ENCODE measurements at places on chromosomes 2 and 18. TPM values are rescaled to one million over a fixed set of nuclear protein-coding genes. Genes with fewer than 3 reads are reported as not detected.

DNA sequence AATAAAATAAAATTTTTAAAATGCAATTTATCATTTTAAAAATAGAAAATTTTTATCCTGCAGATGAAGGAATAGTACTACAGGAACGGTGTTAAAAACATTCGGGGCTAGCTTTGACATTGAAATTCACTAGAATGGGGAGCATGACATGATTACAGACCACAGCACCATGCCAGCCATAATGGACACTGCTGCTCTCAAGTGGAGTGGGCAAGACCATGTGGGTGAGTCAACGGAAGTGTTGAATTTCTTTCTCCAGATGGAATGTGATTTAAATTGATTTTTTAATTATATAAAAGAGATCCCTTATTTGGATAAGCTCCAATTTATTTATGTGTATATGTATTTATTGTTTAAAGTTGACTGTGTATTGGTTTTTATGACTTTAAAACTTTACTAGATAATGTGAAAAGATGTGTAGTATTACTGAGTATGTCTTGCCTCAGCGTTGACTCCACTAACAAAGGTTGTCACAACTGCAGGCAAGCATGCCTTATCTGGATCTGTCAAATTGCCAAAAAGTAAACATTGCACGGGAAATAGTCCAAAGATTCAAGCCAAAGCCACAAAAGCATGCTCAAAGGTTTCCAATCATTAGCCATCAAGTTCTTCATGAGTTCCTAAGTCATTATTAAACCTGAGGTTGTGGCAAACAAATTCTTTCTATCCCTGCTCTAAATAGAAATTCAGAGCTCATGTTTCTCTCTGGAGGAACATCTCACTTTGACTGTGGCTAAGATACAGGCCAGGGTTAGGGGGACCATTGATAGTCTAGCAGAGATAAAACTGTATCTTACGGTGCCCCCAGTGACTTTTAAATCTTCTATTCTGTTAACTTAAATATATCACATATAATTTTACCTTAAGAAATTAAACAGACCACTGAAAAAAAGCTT is 536.9 kb downstream of the TMX3 start:
- no peak for DNase-seq

DNA sequence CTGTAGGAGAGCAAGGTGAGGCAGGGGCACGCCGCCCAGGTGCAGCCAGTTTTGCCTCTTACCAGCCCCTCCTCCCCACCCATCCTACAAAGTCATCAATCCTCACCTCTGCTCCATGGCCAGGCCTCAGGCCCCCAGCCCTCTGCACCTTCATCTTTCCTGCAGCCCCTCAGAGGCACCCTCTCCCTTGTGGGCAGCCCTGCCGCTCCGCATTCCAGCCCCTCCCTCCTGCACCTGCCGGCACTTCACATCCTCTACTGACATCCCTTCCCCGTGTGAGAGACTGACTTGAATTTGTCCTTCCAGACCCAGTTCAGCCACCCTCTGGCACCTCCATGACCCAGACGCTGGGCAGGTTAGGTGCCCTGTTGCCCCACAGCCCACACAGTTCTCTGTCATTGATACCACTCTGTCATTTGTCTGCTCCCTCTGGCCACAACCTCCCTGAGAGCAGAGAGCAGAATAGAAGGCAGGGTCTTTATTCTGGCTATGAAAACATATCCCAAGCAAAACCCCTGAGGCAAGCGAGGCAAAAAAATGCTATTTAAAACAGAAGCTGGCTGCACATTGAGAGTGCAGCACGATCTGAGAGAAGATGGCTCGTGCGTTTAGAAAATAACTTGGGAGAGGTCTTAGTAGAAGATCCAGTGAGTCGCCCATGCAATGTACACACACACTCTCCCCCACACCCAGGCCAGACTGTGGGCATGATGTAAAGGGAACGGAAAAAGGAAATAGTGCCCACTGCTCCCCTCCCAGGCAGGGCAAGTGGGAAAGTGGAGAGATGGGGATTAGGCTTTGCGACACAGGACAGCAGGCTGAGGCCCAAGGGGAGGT is 25.9 kb downstream of the SDC1 start:
- no peak for DNase-seq

GRCh38 chr2:241252778-241253475 is 62.5 kb downstream of the HDLBP start:
- no peak for DNase-seq

- no peak for DNase-seq
Observed at GRCh38 chr2:102083393-102083703, 59.2 kb upstream of the IL1R1 start.

DNA sequence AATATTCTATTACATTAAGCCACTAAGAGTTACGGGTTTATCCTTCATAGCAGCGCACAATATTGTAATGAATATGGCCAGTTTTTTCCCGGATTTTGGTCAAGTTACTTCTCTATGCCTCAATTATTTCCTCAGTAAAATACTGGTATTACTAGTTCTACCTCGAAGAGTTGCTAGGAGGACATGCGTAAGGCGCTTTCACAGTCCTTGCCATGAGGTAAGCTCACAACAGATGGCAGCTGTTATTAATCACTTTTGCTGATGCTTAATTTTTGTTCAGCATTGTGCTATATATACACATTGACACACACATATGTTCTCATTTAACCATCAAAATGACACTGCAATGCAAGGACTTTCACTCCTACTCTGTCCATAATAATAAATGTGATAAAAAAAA is 101.5 kb downstream of the SCG2 start:
- no peak for DNase-seq

DNA sequence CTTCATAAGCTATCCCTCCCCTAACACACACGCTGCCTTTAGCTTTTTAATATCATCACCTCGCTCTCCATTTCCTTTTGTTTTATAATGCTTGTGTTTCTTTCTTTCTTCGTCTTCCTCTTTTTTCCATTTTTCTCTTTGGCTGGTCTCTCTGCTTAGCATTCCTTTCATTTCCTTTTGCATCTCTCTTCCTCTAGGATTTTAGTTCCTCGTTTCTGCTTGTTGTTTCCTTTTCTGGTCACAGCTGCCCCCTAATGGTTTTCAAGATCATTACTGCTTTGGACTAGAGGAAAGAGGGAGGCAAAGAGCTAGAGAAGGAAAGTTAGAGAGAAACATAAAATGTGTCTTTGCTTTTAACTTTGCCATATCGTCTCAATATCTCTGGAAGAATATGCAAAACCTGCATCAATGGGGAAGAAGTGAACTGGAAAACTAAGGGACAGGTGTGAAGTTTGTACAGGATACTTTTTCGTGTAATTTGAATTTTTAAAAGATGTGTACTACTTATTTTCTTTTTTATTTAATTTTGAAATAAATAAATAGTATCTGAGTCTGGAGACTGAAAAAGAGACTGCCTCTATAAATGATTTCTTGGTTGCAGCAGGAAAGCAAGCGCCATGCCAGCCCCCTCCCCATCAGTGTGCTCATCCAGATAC is 6.3 kb upstream of the NRP2 start:
- DNase-seq = no peak

GRCh38 chr2:46184794-46185583 is 112.2 kb upstream of the EPAS1 start:
- DNase-seq = no peak

DNA sequence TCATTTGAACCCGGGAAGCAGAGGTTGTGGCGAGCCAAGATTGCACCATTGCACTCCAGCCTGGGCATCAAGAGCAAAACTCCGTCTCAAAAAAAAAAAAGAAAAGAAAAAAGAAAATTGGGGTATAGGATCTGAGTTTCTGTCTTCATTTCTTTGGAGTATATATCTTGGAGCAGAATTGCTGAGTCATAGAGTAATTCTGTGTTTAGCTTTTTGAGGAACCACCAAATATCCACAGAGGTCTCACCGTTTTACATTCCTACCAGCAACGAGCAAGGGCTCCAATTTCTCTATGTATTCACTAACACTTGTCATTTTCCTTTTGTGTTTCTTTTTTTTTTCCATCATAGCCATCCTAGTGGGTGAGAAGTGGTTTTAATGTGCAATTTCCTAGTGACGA is 87.6 kb upstream of the TEX51 start:
- no peak for DNase-seq

DNA sequence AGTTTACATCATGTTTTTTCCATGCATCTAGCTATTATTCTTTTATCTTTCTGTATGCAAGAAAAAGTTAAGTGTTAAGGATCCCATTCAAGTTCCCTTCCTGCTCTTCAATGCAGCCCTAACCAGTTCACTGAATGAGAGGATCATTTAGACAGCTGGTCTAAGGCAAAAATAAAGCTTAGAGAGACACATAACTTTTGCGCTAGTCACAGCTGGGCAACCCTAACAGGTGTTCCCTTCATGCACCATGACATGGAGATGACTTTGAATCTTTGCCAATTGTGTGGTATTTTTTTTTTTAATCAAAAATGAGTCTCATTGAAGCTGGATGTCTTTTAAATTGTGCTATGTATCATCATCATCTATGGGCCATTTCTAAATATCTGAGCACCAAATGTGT is 393.8 kb upstream of the CYRIA start:
- DNase-seq = no peak

DNA sequence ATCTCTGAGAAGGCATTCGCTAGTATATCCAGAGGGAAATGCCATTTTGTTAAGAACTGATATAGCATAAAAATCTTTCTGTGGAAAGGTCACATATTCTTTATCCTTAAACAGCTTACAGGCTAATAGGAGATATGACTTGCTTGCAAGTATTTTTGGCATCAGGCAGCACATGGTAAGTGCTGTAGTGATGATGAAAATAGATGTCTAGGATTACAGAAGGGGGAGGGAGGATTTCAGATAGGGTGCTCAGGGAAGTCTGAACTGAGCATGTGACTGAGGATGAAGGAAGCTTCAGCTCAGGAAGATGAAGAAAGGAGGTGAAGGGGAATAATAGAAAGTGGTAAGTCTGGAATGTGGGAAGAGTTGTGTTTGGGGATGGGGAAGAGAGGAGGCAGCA is 158.5 kb upstream of the NOSTRIN start:
- DNase-seq = no peak

GRCh38 chr2:237692601-237693290 is 65.4 kb downstream of the LRRFIP1 start:
- peak; percentile 48 for DNase-seq

DNA sequence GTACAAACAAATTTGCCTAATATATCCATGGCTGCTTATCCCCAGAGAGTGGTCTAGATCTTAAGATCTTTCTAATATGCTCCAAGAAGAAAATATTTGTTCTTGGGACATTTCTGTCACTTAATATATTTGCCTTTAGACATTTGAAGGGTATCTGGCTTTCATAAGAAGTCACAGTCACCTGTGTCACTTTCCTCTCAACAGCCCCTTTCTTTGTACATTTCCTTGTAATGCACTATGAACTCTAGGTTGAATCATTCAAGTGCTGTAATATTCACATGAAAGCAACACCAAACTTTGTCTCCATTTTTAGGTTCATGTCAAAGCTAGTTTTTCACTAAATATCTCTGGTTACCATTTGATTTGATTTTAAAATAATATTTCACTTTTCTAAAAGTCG is 41.4 kb upstream of the NABP1 start:
- no peak for DNase-seq

DNA sequence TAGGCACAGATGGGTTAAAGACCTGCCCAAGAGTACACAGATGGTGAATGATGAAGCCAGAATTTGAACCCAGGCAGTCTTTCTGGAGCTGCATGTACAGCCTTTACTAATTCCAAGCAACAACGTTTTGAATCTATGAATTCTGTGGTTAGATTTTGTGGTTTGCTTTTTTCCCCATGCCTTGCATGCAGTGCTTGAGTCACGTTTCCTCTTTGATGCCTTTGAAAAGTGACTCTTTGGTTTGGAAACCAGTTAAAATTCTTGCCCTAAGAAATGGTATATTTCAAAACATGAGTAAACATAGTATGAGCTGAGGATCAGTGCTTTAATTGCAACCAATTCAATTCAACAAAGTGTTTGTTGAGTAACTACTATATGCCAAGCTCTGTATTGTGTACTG is 48.2 kb upstream of the PPM1B start:
- DNase-seq = peak; percentile 31

DNA sequence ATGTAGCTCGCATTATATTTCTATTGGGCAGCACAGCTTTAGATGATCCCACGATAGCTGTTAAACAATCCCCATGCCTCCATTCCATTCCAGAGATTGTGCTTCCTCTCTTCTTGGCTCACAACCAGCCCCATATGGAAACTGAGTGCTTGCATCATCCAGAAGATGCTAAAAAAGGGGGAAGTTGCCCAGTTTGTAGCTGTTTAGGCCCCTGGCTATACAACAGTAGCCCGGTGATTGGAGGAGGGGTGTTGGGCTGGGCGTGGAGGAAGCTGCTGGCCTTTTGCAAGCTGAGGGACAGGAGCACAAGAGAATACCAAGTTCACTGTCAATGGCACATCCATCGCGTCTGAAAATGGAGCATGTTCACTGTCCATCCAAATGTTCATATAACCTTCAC is 360.2 kb downstream of the ALK start:
- no peak for DNase-seq

GRCh38 chr2:18907508-18907907 is 318.1 kb upstream of the NT5C1B start:
- DNase-seq = no peak

DNA sequence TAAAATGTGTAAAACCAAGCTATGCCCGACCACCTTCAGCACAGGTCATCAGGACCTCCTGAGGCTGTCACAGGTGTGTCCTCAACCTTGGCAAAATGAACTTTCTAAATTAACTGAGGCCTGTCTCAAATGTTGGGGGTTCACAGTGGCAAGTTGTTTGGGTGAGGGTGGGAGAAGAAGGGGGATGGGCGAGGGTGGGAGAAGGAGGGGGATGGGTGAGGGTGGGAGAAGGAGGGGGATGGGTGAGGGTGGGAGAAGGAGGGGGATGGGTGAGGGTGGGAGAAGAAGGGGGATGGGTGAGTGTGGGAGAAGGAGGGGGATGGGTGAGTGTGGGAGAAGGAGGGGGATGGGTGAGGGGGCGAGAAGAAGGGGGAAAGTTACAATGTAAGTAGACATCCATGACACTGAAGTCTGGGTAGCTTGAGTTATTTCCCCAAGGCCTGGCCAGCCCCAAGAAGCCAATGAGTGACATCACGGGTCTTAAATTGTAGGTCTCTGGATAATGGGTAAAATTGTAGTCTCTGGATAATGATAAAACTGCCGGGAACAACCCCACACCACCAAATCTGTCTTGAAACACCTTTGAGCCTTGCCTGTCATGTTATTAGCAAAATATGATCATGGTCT is 56.3 kb downstream of the TIMM21 start:
- DNase-seq = no peak

DNA sequence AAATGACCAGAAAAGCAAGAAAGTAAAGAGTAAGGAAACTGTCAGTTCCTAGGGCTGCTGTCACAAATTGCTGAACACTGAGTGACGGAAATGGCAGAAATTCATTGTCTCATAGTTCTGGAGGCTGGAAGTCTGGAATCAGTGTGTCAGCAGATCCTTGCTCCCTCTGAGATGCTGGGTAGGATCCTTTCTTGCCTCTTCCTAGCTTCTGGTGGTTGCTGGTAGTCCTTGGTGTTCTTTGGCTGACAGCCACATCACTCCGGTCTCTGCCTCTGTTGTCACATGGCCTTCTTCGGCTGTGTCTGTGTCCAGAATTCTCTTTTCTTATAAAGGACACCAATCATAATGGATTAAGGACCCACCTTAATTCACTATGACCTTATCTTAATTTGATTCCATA is 21.9 kb downstream of the PLEKHB2 start:
- DNase-seq = no peak

Gene TUBB6
- total RNA-seq = 5.7 TPM

Gene TMEM17
- total RNA-seq = not detected

Gene CD302
- total RNA-seq = 0.50 TPM

Gene MAL
- total RNA-seq = 210 TPM

Gene POMC
- 2.7 TPM for total RNA-seq

Gene LHCGR
- not detected for total RNA-seq

Gene PRKAG3
- total RNA-seq = not detected

Data from activated CD4-positive, alpha-beta memory T cell treated with anti-CD3 and anti-CD28 coated beads, Interleukin-2, amount 10 ng/mL, durations not matched to agents 7 days and 5 days (primary cell).